ENCODE measurements at places on chromosomes 2 and 18.
A peak's percentile ranks its signal among the peaks of the same experiment; 100 is the strongest.

GRCh38 chr18:25349926-25350487 is 2.0 kb downstream of the ZNF521 start:
- no peak for DNase-seq

- peak; percentile 31 for DNase-seq
Observed at GRCh38 chr18:37430357-37431076, 135.1 kb downstream of the CELF4 start.

DNA sequence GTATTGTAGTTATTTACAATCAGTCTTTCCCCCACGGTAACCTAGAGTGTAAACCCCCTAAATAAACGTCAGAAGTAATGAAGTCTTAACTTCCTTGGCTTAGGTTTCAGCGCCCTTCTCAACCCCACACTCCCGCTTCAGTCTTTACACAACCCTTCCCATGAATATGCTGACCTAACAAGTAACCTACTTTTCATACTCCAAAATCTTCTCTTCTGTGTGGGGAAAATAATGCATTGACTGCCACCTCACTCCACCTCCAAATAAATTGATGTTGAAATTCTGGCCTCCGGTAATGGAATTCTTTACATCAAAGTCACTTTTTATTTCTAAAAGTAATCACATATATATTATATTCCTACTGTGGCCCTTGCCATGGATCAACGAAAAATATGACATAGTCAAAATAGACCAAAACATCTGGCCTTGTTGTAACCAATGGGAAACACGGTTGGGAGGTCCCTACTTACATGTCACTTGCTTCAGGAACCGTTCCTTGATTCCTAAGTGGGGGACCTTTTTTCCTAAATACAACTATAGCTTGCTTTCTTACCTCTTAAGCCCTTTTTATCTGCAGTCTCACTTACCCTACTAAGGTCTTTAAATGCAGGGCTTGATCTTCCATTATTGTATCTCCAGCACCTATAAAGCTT is 961 bp downstream of the GEN1 start:
- DNase-seq, result no peak

DNA sequence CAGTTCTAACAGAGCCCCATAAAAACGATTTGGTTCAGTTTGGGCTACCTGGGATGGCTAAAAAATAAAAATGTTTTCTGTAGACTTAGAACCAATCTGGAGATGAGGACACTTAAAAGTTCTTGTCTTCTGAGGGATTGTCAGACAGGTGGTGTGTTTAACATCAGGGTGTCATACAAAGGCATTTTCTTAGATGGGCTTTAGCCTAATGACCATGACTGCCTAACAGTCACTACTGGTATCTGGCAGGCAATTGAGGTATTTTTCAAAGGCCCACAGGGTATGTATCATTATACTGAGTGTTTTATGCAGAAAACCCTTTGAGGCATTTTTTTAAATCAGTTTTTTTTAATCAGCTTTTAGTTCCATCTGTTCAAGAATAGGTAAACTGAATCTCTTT is 341.4 kb downstream of the PARD3B start:
- no peak for DNase-seq

DNA sequence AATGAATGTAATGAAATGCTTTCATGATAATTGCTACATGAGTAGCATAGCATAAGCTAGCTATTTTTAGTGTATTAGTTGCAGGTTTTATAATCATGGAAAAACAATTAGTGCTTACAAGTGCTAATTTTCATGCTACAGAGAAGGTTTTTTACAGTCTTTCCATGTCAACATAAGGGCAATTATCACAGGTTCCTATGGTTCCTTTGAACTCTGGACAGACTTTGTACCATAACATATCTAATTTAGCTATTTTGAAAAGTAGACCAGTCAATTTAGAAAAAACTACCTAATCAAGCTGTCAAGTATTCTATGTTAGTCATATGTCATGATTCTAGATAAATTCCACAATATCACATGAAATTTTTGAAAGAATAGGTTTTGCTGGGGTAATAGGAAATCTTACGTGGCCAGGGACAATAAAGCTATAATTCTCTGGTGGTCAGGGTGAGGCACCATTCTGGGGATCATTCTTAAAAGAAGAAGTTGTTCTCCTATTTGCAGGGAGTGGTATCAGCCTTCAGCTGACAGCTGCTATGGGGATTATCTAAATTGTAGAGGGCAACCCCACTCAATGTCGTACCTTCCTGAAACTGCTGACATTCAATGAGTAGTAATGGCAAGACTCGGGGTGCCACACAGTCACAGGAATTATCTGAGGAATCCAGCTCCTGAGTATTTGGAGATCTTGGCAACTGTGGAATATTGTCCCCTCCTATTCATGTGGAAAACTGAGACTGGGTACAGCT is 724.0 kb upstream of the LINC00305 start:
- DNase-seq, result no peak

- no peak for DNase-seq
Observed at GRCh38 chr2:106694964-106695470, 190.9 kb downstream of the ST6GAL2 start.

- DNase-seq, result no peak
Observed at GRCh38 chr2:26735097-26735496, 29.0 kb upstream of the SLC35F6 start.

GRCh38 chr2:229422063-229422462 is 151.0 kb upstream of the PID1 start:
- no peak for DNase-seq

DNA sequence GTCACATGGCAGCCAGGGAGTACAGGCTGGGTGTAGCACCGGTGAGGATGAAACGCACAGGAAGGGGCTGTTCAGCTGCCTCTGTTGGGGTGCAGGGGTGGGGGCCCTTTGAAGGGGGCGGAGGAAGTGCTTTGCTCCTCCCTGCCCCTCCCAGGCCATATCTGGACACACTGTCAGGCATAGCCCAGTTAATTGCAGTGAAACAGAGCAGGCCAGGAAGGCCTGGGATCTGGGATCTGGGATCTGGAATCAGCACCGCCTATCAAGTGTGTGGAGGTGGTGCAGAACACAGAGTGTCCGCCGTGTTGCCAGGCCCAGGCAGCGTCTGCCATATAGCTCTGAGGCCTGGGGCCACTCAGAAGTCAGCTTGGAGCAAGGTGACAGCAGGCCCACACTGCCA is 119.3 kb upstream of the MSH2 start:
- DNase-seq, result no peak

DNA sequence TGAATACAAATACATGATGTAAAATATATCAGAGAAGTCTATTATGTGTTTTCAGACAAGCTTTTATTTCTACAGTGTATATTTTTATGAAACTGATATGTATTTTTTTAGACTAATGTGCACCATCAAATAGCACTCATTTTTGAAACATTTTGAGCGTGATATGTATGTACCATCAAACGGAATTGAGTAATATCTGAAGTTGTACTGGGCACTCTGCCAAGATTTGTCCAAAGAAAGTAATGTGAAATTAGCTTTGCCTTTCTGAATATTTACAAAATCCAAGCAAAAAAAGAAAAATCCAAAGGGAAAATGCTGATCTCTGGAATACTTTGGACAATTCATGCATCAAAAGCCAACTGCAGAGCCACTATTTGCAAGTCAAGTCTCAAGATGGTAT is 972.0 kb downstream of the DPP10 start:
- DNase-seq, result no peak

GRCh38 chr2:145789636-145790035 is 1269.7 kb upstream of the ZEB2 start:
- DNase-seq, result no peak

DNA sequence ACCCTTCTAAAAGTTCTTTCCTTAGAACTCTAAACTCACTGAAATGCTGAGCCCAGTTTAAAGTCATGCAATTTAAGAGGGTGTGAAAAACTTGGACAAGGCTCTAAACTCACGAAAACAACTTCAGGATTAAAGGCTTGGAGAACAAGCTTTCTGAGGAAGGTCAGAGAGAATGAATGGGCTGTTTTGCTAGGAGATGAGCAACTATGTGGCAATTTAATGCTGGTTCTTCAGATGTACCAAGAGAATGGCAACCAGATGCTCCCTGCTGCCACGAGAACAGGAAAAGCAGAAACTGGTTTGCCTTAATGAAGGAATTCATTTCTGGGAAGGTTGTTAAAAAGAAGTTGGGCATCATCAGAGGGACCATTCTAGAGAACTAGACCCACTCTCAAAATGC is 77.8 kb upstream of the PMAIP1 start:
- no peak for DNase-seq

DNA sequence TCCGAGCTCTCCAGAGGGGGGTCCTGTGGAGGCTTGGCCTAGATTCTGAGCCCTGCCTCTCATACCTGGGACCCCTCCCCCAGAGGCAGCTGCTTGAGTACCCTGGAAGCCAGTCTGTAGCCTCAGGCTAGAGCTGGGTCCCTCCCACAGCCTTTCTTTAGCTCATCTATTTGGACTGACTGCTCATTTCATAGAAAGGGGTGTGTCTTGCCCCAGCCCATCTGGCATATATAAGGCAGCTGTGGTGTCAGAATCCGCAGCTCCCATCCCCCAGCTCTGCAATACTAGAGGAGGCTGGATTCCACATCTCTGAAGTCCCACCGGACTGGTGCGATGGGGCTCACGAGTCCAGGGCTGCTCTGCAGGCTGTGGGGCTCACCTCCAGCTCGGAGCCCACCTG is 26.1 kb downstream of the MPHOSPH10 start:
- no peak for DNase-seq
